ENCODE measurements at places on chromosomes 4 and X. TPM values are rescaled to one million over a fixed set of nuclear protein-coding genes. Genes with fewer than 3 reads are reported as not detected.

GRCh38 chr4:182968917-182969650 is 51.9 kb upstream of the DCTD start:
- DNase-seq = no peak

TRMT10A gene
- 4.6 TPM for total RNA-seq

NXF2B gene
- total RNA-seq = not detected

- no peak for DNase-seq
Observed at GRCh38 chr4:138242834-138243156, 646 bp upstream of the SLC7A11 start.

CRMP1 gene
- 1.0 TPM for total RNA-seq

GRCh38 chrX:4380710-4381109 is 667.3 kb upstream of the PRKX start:
- no peak for DNase-seq

SSX1 gene
- total RNA-seq = not detected

SPANXC gene
- not detected for total RNA-seq
